Lower leg skin (tissue), 4 donors: ENCODE measurements at places on chromosomes 7 and 10. TPM values are rescaled to one million over a fixed set of nuclear protein-coding genes. Genes with fewer than 3 reads are reported as not detected.

DNA sequence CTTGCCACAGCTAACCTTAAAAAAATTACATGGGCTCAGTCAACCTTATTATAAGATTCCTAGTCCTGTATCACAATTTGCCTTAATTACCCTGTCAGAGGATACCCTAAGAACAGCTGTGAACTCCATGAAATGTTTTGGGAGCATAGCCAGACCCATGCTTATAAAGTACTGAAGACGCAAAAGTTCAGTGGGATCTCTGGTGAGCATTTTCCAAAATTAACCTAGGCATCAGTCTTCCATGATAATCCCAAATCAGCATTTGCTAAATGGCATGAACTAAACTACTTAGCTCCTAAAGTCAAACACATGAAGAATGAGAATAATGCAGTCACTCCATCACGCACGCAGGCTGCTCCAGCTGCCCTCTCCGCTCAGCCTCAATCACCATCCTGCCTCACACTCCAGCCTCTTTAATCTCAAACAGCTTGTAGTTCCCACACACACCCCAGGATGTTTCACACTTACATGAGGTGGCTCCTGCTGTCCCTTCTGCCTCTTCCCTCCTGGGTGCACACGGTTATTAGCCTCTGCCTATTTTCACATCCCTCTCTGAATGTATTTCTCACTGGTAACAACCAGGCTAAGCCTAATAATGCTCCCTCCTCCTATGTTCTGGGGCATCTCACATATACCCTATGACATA lies 15.3 kb downstream of the IGF2BP3 start:
- DNase-seq: no peak

GRCh38 chr10:109450702-109451101 lies 472.6 kb downstream of the XPNPEP1 start:
- DNase-seq: no peak

GRCh38 chr10:11881477-11882417 lies 58.6 kb downstream of the PROSER2 start:
- no peak for DNase-seq

DNA sequence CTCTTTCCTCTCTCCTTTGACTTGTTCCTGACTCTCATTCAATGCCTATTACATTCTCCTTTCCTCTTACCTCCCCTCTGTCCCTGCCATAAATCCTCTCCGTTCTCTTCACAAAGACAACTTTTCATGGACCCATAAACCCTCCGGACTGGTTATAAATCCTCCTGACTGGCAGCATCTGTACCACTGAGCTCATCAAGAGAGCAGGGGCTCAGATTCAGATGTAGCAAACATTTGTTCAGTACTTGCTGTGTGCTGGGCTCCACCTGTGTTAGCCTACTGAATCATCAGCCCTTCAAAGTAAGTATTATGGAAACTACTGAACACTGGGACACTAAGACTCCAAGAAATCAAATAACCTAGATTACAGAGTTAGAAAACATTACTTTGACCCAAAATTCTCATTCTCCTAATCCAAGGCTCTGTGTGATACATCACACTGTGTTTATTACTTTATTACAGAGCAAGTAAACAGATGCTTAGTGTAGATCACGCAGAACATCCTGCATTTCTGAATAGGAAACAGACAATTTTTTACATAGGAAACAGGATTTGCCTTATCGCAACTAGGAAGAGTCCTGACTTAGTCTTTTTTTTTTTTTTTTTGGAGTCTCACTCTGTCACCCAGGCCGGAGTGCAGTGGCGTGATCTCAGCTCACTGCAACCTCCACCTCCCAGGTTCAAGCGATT lies 108.6 kb upstream of the PDE1C start:
- no peak for DNase-seq

- no peak for DNase-seq
Observed at GRCh38 chr7:31835471-31835870, 148.5 kb downstream of the PPP1R17 start.

- DNase-seq: no peak
Observed at GRCh38 chr10:14185316-14186045, 145.2 kb downstream of the FRMD4A start.

DNA sequence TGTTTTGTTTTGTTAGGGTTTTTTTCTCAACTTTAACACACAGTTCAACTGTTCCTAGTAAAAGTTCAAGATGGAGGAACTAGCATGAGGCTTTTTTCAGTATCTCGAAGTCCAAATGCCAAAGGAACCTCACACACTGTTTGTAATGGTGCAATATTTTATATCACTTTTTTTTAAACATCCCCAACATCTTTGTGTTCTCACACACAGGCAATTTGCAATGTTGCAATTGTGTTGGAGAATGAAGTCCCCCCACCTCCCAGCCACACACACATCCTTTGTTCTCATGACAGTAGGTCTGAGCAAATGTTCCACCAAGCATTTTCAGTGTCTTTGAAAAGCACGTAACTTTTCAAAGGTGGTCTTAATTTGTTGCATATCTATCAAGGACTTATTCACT lies 120.9 kb downstream of the TWIST1 start:
- DNase-seq: no peak

GRCh38 chr10:104472957-104473745 lies 119.5 kb downstream of the CFAP58 start:
- no peak for DNase-seq

- DNase-seq: no peak
Observed at GRCh38 chr10:89534826-89535166, 598 bp downstream of the SLC16A12 start.

DNA sequence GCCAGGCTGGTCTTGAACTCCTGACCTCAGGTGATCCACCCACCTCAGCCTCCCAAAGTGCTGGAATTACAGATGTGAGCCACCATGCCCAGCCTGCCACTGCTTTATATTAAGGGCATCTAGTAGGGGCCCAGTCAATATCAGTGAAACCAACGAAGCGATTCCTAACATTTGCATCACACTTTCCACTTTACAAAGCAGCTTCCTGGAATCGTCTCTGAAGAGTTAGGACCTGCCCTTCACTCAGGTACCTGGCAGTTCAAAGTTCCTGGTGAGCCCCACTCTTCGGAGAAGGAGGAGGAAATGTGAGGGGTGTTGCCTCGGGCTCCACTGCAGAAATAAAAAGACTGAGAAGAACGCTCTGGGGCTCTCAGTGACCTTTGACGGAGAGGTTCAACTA lies 31.1 kb upstream of the EZH2 start:
- no peak for DNase-seq

DNA sequence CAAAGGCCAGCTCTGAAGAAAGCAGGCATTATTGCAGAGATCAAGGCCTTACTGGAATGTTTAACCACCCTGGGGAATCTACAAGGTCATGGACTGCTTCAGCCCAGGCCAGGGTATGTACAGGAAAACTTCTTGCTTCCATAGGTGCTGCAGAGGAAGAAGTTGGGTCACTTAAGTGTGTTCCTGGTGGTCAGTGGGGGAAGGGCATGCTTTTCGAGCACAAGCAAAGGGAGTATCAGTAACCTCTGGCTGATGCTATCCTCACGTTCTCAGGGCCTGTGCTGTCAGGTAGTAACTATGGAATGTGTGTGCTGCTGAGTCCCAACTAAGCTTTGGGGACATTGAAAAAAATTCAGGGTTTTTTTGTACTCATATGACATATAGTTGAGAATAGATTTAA lies 234.0 kb upstream of the SP4 start:
- DNase-seq: no peak

DNA sequence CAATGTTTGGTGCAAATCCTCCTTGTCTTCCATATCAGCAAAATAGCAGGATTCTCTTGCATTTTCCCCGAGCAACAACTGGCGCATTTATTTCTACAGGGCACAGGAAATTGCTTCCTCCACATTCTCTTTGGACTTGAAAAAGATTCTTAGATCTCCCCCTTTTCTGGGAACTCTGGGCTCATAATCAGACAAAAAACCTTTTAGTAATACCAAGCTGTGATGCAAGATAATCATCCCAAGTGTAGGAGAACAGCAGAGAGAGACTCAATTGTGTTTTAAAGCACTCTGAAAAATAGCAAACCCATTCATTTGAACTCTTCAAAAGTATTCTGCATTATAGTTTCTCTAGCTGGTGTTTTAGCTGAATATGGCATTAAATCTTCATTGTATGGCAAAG lies 419.6 kb upstream of the NPVF start:
- no peak for DNase-seq

ELOVL3 gene
- total RNA-seq: 2.5 TPM

GRM3 gene
- not detected for total RNA-seq

TMEM26 gene
- not detected for total RNA-seq

KCP gene
- 0.21 TPM for total RNA-seq

DPP6 gene
- 4.5 TPM for total RNA-seq

FAM25C gene
- total RNA-seq: 268 TPM

RELN gene
- 1.0 TPM for total RNA-seq
